ENCODE measurements at places on chromosomes 12 and 14. TPM values are rescaled to one million over a fixed set of nuclear protein-coding genes. Genes with fewer than 3 reads are reported as not detected.

The SLC10A1 gene
- not detected for total RNA-seq

The BRF1 gene
- 22.2 TPM for total RNA-seq

The DDX55 gene
- 30.0 TPM for total RNA-seq

The C12orf76 gene
- 7.1 TPM for total RNA-seq

The TAS2R42 gene
- total RNA-seq: not detected

The CLEC2A gene
- total RNA-seq: not detected

The RAPGEF3 gene
- total RNA-seq: 0.85 TPM

The FOXA1 gene
- total RNA-seq: 9.1 TPM

The BMP4 gene
- total RNA-seq: 1.6 TPM

The KRT83 gene
- 7.2 TPM for total RNA-seq

The CEBPE gene
- total RNA-seq: not detected

The OTOGL gene
- total RNA-seq: not detected

All from A549 treated with GW870086 at 1 μM for 4 hours (cell line).